ENCODE measurements at places on chromosomes 5 and 9. TPM values are rescaled to one million over a fixed set of nuclear protein-coding genes. Genes with fewer than 3 reads are reported as not detected.

DNA sequence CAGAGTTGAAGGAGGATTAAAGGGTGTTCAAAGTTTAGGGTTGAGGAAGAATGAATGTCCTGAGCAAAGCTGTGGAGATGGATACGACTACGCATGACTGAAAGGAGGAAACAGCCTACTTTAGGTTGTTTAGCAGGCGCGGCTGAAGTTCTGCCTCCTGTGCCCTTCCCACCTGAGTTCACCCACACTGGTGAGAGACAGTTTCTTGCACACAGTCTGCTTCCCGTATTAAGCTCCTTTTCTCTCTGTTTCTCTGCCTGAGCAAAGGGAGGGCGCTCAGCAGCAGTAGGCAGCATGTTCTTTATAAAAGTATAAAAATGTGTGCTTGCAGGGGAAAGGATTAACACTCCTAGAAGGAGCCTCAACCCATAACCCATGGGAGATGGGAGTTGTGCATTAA, 224.0 kb upstream of the SMARCA2 start:
- no peak for DNase-seq

DNA sequence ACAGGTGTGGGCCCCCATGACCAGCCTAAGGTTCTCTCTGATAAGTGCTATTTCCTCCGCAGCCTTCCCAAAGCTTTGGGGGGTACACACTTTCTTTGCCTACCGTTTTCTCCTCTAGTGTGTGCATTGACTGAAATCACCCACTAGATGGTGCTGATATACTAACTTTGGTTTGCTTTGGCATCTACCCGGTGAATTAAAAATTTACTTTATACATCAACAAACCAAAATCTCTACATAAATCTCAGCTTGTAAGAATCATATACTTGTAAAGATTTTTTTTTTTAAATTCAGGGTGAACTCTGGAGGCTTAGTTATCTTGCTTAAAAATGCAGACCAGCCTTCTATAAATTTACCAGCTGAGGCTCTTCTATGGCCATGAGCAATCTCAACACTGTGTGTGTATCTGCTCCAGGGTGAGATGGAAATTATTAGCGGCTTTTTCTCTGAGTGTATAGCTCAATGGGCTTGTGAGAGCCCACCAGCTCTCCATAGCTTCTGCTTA, 475.7 kb upstream of the TNC start:
- no peak for DNase-seq

FCHO2 gene
- total RNA-seq: 40.3 TPM

DNA sequence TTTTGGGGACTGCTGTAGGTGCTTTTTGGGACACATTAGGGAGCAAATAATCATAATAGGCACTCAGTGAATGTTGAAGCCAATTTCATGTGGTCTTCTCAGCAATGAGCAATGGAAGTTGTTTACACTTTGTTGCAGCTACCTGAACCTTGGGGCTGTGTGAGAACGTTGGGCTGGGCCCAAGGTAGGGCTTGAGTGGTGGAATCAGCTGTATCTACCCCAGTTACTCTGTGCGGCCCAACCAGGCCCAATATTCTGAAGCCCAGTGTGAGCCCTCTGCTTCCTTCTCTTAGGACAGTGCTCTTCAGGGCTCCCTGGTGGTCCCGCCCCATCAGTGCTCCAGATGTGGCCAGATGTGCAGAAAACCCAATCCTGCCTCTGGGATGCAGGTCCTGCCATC, 38.4 kb downstream of the MAST4 start:
- DNase-seq: no peak

GRM6 gene
- not detected for total RNA-seq

DNA sequence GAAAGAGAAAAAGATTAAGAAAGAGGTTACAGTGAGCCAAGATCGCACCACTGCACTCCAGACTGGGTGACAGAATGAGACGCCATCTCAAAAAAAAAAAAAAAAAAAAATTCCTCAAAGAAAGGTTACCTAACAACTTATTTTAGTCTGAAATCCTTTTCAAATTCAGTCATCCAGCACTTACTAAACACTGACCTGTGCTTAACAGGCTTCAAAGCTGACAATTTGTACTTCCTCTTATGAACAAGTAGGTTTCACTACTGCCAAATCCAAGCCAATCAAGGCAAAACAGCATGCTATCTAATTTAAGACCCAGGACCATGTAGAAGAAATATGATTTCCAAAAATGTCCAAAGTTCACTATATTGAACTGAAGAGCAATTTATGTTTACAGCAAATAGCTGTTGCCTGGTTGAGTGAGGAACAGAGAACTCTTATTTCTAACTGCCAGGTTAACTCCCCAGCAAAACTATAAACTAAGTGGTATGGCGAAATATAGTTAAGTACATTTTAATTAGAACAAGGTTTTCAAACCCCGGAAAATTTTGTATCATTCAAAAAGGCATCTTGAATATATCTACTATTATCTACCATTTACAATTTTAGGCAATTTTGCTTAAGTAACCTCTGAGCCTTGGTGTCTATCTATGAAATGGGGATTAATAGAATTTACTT, 13.4 kb downstream of the PWWP2A start:
- DNase-seq: no peak

DNA sequence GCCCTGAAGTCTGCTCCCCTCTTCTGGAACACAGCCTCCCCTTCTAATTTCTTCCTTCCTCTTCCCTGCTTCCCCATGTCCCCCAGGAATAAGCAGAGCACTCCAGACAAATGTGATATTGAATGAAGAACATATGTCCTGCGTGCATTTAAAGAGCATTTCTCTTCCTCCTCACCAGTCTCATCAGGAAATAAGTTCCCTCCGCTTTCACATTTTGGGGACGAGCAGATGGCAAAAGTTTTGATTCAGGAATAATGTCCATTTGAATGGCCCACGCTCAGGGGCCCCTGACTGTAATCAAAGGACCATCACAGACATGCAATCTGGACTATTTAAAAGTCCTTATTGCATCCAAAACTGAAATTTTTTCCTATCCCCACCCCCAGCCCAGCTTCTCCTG, 316.1 kb downstream of the CDK5RAP2 start:
- no peak for DNase-seq

DNA sequence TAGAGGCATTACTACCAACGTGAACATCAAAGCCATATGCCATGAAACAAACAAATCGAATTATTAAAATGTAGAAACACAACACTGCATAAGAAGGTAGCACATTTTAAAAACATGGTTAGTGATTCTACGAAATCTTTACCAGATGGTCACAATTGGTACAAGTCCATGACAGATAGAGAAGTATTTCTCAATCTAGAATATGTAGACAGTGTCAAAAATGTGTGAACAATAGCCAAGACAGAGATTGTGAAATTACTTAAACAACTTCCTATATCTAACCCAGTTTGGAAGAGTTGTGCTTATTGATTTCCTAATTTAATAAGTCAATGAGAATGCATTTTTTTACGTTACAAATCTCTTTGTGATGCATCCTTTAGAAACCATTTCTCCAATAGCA, 1121.6 kb downstream of the MAT2B start:
- DNase-seq: no peak

GRCh38 chr9:37453827-37454226, 11.4 kb downstream of the ZBTB5 start:
- DNase-seq: no peak

CBY3 gene
- total RNA-seq: not detected

SLC22A4 gene
- total RNA-seq: 3.0 TPM

SLC6A19 gene
- not detected for total RNA-seq

DNA sequence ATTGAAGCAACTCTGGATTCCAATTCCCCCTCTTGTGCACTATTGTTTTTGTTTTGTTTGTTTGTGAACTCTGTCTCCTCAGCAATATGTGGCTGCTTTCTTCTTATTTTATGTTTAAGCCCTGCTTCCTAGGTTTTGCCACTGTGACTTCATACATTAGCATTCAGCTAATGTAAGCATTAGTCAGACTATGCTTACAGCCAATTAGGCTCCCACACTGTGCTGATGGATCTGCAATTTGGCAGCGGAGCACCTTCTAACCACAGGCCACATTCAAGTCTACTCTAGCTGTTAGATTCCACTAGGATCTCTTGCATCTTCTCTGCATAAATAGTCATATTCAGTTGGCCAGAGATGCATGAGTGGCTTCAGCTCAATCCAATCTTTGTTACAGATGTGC, 9.6 kb upstream of the BICD2 start:
- DNase-seq: no peak

- DNase-seq: no peak
Observed at GRCh38 chr9:123335193-123335985, 20.6 kb upstream of the CRB2 start.

RNF224 gene
- not detected for total RNA-seq

DNA sequence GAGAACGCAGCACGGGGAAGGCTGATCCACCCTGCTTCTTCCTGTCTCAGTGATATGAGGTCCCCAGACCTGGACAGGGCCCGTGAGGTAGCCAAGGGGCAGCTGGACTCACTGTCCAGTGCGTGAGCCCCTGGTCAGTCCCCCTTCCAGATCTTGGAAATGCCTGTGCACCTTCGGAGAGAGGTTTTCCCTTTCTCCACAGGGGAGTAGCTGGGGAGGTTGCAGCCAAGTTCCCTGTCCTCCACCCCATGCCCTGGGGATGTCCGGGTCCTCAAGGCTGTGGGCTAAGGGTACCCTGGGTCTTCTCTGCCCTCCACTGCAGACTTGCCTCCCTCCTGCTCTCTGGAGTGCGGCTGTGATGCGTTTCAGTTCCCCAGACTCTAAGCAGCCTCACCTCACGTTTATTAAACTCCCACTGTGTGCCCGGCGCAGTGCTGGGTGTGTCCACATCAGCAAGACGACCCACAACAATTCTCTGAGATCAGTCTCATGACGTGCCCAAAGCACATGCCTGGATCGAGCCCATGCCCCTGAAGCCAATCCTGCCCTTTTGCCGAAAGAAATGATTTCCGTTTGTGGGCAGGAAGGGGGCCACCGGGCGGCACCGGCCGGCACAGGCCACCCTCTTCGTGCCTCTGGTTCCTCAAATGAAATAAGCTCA, 101.3 kb upstream of the PHYKPL start:
- DNase-seq: no peak

ZDHHC12 gene
- 2.9 TPM for total RNA-seq

GRCh38 chr5:158013939-158014338, 155.0 kb upstream of the CLINT1 start:
- peak; percentile 30 for DNase-seq

DNA sequence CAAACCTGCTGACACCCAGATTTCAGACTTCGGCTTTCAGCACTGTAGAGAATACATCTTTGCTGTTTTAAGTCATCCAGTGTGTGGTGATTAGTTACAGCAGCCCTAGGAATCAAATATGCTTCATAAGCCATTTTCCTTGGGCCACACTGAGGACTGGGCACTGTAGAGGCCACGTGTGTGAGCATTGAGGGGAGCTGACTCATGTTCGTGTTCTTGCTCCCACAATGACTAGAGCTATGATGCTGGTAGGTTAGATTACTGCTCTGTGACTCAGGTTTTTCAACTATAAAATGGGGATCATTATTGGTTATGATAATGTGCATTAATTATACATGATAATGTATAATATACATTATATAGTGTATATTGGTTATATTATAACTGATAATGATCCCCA, 96.5 kb upstream of the PALM2AKAP2 start:
- no peak for DNase-seq

GRCh38 chr9:131297903-131298302, 8.4 kb downstream of the PLPP7 start:
- no peak for DNase-seq

TAF7 gene
- 75.2 TPM for total RNA-seq

DNA sequence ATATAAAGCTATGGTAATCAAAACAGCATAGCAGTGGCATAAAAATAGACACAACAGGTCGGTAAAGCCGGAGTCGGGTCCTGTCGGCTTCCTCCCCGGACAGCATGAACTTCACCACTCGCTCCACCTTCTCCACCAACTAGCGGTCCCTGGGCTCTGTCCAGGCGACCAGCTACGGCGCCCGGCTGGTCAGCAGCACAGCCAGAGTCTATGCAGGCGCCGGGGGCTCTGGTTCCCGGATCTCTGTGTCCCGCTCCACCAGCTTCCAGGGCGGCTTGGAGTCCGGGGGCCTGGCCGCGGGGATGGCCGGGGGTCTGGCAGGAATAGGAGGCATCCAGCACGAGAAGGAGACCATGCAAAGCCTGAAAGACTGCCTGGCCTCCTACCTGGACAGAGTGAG, 124.0 kb downstream of the CSNK1G3 start:
- no peak for DNase-seq

- no peak for DNase-seq
Observed at GRCh38 chr5:116824751-116825438, 250.3 kb upstream of the SEMA6A start.

DNA sequence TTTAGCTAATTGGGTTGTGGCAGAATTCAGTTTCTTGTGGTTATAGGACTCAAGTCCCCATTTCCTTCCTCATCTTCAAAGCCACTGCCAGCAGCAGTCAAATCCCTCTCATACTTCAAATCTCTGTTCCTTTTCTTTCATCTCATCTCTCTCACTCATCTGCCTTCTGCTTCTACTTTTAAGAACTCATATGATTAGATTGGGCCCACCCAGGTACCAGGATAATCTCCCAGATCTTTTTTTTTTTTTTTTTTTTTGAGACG, 8.0 kb upstream of the REEP5 start:
- no peak for DNase-seq

DNA sequence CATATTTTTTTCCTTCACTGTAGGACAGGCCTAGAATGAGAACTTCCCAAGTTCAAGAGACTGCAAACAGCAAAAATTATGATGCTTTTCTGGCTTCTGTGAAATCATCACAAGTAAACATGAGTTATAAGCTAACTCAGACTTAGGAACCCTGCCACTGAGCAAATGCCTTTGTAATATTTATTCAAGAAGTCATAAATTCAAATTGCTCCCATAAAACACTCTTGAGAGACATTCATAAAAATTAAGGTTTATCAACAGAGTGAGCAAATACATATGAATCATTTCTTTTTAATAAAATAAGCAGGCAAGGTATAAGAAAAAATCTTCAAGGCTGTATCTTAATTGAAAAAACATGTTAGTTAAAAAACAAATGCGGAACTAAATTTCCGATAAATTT, 124.2 kb downstream of the GNA14 start:
- no peak for DNase-seq

DNA sequence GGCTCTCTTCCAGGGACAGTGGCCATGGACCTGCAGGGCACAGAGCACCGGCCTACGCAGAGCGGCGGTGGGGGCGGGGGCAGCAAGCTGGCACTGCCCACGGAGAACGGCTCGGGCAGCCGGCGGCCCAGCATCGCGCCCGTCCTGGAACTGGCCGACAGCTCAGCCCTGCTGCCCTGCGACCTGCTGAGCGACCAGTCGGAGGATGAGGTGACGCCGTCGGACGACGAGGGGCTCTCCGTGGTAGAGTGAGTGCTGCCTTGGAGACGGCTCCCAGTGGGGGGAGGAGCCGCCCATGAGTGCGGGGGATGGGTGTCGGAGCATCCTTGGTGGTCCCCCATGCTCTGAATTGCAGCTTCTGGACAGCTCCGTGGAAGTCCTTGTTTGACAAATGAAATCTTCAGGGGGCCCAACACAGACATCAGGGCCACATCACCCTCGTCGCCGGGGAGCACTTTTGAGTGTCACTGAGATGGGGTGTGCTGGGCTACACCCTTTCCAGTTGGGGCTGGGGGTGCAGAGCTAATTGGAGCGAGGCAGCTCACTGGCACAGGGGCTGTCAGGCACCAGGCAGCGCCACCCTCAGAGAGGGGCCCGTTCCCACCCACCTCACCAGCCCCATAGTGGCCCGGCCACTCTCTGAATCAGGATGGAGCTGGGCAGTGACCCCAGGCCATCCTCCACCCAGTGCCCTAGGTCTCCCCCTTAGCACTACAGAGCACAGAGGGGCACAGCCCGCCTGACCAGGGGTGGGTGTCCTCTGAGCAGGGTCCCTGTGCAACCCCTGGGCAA, 70.9 kb downstream of the KCNT1 start:
- DNase-seq: no peak

Data from dorsolateral prefrontal cortex (tissue), 122 donors.